RPMI7951 (cell line): ENCODE measurements at places on chromosomes 1 and 21. TPM values are rescaled to one million over a fixed set of nuclear protein-coding genes. Genes with fewer than 3 reads are reported as not detected.

The CRTC2 gene
- total RNA-seq = 9.1 and 11.2 TPM in 2 replicates

The HTR6 gene
- 0.10 TPM in 1 of 2 replicates, not detected in the other for total RNA-seq

The SPATA21 gene
- not detected in 2 replicates for total RNA-seq

GRCh38 chr1:147052143-147052542 lies 114.0 kb downstream of the NBPF12 start:
- DNase-seq = no peak

The OPRD1 gene
- 0.96 and 1.5 TPM in 2 replicates for total RNA-seq

DNA sequence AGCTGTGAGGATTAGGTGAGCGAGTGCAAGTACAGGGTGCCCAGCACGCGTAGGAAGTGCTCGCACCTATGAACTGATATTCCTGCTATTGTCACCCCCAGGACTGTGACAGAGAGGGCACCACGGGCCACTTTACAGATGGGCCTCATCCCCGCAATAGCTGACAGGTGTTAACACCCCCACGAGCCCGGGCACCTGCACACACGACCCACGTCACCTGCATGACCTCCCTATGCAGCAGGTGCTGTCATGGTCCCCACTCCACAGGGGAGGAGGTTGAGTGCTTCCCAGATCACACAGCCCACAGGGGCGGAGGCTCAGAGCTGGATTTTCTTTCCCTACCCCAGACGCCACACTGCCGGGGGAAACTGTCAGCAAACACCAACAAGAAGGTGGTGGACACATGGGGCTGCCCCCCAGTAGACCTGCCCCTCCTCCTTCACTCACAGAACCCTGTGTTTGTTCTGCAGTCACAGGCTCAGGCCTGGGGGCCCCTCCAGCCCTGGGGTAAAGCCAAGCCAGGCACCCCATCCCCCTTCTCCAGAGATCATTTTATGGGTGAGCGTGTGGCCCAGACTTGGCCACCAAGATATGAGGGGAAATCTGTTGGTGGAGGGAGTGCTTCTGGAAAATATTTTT lies 465.5 kb downstream of the MATN1 start:
- no peak for DNase-seq

DNA sequence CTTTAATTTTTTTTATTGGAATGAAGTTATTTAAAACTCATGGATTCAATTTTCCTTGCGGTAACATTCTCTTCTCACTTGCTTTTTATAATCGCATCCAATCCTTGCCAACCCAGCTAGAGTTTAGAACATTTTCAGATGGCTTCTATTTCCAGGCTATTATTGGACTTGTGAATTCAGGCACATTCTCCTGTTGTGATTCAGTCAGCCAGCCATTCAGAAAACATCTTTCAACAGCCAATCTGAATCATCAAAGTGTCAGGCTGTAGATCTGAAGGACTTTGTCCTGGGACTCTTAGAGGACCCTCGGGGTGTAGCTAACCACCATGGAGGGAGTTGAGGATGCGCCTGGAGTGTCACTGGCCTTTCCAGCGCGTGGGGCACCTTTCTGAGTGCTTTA lies 92.4 kb downstream of the PRDM2 start:
- DNase-seq = no peak

GRCh38 chr21:43637530-43638158 lies 21.6 kb downstream of the HSF2BP start:
- DNase-seq = no peak

DNA sequence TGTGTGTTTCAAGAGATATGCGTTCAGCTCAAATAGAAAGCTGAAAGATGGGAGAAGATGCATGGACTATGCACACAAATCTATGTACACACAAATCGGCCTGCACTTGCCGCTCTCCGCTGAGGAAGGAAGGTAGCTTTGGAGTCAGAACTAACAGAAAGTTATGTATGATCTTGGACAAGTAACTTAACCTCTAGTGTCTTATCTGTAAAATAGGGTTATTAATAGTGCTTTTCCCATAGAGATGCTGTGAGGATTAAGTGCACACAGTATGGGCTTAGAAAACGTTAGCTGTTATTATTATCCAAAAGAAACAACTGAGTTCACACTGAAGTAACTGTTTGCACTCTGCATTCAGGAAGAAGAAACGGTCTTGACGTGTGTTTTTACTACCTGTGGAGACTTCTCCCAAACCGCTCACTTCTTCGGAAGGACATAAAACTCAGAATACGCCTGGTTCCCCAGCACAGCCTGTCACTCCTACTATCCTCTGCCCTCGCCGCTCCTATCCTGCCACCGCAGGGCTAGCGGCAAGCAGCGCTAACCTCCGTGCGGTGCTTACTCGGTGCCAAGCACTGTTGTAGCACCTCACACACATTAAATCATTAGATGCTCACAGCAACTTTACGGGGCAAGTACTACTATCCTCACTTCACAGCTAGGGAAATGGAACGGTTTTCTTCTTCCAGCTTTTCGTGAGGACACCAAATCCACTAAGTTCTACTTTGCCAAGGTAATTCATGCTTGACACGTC lies 1.3 kb downstream of the TGFBR3 start:
- DNase-seq = peak; percentile 24

The CHRM3 gene
- 0.12 TPM in 1 of 2 replicates, not detected in the other for total RNA-seq

The AADACL3 gene
- not detected in 2 replicates for total RNA-seq

DNA sequence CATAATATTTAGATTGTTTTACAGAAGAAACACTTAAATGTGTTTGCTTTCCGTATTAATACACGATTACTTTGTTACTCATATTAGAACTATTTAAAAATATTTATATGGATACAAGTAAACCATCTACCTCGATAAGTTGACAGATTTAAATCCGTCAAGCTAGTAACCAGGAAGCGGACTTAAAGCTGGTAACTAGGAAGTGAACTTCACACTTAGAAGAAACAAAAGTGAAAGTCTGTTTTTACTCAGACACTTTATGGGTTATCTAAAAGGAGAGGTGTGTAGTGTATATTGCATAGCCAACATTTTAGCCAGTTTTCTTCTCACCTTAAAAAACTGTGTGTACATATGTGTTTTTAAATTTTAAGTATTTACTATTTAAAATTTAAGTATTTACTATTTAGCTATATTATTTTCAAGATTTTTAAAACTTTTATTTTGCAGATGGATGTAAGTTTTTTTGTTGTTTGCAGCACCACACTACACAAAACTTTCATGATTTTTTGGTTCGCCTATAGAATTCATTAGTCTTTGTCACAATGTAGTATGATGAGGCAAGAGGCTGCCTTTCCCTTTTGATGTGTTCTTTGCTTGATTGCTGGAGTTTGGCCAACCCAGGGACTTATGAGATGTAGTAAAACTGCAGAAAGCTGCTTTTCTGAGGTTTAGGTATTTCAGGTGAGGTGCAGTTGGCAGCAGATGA lies 2.7 kb downstream of the USP25 start:
- DNase-seq = peak; percentile 62
